RWPE1 (cell line): ENCODE measurements at places on chromosomes 7 and 10.
A peak's percentile ranks its signal among the peaks of the same experiment; 100 is the strongest.

DNA sequence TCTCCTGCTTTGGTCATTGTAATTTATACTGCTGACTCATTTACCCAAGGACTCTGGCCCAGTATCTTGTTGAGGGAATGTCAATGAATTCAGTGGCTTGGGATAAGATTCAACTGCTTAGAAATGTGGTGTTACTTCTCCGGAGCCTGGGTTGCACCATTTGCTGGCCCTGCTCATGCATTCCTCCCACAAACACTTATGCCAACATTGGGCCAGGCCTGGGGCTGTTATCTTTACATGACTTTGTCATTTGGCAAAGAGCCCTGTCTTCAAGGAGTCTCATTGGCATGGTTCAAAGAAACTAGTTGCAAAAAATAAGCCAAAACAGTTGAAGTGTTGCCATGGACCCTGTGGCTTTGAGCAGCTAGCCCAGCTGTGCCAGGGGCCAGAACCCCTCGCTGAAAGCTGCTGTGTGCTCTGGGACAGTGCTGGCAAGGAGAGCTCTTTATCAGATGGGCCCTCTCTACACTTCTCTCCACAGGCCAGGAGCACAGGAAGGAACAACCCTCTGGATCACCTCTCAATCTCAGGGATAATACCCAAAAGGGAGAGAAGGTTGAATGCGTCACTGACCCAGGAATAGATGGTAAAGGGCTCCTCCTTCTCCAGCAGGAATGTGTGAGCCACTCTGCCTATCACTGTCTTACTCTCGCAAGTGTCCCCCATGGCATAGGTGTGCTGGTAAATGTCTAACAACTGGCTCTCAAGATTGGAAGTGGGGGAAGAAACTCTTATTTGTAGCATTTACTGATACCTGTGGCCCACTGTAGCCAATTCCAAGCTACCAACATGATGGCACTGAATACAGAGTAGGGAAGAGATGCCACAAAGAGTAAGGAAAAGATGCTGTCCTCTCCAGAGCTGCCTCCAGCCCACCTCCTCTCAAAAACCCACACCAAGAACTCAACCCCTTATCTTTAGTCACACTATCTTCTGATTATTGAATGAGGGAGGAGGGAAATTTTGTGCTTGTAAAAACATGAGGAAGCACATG lies 23.5 kb upstream of the PDE1C start:
- DNase-seq = peak; percentile 45

DNA sequence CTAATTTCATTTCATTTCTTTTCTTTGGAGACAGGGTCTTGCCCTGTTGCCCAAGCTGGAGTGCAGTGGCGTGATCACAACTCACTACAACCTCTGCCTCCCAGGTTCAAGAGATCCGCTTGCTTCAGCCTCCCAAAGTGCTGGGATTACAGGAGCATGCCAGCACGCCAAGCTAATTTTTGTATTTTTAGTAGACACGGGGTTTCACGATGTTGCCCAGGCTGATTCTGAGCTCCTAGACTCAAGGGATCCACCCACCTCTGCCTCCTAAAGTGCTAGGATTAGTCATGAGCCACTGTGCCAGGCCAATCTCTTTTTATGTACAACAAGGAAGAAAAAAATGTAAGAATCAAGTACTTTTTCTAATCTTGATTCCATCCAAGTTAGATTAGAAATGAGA lies 10.7 kb upstream of the KMT2E start:
- DNase-seq = no peak

DNA sequence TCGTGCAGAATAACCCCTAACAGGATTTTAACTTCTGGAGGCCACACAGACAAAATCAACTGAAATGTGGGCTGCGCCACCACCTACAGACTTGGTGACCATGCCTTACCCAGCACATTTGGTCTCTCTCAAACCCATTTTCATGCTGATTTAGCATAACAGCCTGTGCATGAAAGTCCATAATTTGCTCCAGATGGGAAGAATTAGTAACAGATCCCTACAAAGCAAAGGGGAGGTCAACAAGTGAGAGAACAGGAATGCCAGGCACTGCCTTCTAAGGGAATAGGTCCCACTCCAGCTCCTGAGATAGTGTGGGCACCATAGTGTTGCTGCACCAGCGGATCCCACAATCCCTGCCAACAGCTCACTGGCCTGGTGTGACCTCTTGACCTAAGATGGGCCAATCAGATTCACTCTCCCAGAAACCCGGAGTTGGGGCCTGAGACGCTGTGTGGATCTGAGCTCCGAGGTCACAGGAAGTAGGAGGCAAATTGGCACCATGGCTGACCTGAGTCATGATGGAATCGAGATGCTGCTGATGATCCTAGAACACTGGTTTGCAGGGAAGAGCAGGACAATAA lies 32.4 kb downstream of the SLIT1 start:
- no peak for DNase-seq

DNA sequence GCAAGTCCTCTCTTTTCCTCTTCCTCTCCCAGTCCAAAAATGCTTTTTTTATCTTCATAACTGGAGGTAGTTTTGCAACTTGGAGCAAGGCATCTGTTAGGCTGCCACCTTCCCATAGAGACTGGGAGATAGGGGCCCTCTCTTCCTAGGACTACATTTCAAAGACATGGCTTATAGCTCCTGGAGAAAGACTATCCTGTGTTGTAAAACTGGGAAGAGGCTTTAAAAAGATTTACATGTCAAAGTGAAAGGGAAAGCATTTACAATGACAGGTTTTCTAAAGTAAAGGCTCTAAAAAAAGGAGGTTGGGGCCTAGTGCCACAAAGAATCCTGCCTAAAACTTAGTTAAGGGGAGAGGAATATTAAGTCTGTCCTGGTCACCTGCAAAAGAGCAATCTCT lies 82.2 kb upstream of the SEMA3E start:
- DNase-seq = no peak

- DNase-seq = no peak
Measured at GRCh38 chr10:93166134-93166533, 92.4 kb downstream of the CYP26A1 start.

- no peak for DNase-seq
Measured at GRCh38 chr7:131861620-131862346, 305.4 kb upstream of the PODXL start.

GRCh38 chr7:45598886-45599520 lies 24.8 kb downstream of the ADCY1 start:
- no peak for DNase-seq

DNA sequence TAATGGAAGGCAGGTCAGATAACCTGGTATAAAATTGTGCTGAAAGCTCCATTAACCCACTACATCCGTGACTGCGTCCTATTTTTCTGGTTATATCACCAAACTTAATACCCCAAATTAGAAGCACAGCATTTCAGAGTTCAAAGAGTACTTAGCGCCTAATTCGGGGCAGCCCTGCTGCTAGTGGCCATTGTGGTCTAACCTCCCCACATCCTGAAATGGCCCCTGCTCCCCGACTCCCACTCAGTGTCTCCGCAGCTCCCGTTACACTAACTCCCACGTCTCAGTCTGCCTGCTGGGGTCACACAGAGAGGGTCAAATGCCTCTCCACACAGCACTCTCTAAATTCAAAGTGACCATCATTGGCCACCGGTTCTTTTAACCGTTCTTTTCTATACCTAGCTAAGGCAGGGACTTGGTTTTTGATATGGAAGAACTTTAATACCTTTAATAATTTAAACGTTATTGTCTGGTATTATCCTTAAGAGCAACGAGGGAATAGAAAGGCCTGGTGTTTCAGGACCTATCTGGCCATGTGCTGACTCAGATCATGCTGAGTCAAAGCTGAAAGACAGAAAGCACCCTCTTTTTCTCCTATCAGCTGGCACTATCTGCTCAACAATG lies 117.1 kb downstream of the KMT2E start:
- no peak for DNase-seq

DNA sequence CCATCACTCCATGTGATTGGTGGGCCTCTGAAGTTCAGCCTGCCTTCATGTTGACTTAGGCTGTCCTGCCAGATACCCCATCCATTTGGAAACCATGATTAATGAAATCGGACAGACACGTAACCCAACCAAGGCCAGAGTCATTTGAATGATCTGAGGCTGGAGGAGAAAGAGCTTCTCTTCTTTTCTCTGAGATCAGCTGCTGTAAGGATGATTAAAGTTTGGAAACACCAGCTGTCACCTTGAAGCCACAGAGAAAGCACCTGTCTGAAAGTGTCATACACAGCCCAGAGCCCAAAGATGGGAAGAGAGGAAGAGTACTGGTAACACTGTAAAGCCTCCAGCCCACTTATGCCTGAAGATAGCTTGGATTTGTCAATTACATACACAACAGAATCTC lies 22.9 kb downstream of the NEBL start:
- DNase-seq = no peak

DNA sequence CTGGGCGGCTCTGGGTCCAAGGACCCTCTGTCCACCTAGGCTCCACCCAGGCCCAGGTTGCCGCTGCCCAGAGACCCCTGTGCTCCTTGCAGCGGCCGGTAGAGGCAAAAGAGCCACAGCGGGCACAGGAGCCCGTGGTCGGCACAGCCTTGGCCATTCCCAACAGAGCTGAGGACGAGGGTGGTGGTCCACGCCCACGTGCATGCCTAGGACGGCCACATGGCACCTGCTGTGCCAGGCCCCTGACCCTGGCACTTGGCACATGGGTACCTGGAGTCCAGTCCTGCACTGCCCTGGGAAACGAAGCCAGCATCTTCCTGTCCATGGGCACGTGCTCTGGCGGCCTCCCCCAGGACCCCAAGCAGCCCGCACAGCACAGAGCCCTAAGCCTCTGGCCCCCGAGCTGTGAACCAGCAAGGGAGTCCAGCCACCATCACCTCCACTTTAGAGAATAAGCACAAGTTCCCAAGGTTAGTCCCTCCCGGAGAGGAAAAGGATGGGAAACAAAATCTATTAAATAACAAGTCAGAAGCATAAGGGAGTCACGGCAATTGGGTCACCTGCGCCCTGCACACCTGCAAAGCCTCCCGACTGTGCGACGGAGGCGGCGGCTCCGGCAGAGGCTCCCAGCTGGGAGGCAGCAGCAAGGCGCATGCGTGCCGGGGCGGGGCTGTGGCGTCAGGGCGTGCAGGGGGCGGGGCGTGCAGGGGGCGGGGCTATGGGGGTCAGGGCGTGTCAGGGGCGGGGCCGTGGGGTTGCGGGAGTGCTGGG lies 59.1 kb downstream of the STK32C start:
- peak; percentile 94 for DNase-seq

DNA sequence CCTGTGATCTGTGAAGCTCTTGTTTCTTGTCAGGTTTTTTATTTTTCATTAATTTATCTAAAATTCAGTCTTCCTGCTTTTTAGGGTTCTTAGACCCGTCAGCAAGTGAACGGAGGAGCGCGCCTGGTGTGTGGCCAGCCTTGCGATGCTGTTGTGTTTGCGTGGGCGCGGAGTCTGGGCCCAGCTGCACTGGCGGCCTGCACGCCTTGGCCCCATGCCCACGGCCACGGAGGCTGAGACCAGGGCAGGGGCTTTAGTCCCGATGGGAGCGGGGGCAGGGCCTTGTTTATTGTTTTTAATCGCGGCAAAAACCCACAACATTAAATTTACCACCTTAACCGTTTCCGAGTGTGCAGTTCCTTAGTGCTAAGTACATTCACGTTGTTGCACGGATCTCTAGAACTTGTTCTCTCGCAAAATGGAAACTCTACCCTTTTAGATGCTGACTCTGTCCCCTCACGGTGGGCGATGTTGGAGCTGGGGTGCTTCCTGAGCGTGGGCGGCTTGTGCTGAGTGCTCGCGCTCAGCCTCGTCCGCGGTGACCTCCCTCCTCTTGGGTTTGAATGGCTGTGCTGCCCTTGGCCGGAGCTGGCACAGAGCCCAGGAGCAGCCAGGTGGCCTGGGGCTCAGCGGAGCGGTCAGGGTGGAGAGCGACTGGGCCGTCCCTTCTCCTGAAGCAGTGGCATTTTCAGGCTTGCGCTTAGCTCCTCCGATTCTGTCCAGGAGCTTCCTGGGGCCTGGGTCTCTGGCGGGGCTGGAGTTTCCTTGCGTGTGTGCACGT lies 69.1 kb downstream of the INPP5A start:
- no peak for DNase-seq

DNA sequence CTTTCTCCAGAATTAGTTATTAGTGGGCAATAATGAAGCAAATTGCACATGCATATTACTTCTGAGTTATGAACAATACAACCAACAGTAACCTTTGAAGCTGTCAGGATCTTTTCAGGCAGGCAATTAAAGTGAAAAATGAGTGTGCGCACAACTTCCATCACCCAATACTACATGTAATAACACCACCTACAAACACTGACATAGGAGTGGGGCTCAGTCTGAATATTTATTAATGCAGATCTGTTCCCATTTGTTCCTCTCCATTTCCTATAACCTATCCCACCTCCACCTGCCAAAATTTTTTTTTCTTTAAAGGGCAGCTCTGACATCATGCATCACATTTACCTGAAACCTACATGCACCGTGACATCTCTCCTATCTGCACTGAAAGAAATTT lies 177.2 kb downstream of the JAZF1 start:
- no peak for DNase-seq

DNA sequence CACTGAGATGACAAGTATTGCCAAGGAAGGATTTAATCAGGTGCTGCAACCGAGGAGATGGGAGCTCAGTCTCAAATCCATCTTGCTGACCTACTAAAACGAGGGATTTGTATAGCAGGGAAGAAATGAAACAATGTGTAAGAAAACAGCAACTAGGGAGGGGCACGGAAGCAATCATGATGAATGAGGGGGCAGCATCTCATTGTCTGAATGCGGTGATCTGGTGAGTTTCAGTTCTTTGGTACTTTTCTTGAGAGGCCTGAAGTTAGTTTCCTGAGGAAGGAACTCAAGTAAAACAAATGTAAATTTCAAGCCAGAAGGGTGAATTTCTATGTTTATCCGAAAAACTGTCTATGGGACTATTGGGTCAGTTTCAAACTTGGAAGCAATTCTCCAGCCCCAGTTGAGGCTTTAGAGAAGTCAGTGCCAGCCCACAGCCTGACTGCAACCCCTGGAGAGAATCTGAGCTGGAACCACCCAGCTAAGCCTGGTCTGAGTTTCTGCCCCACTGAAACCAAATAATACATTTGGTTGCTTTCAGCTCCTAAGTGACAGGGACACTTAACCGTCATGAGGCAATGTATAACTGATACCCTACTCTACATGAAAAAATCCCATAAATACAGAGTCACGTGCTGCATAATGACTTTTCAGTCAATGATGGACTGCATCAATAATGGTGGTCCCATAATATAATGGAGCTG lies 45.8 kb upstream of the TNS3 start:
- no peak for DNase-seq

DNA sequence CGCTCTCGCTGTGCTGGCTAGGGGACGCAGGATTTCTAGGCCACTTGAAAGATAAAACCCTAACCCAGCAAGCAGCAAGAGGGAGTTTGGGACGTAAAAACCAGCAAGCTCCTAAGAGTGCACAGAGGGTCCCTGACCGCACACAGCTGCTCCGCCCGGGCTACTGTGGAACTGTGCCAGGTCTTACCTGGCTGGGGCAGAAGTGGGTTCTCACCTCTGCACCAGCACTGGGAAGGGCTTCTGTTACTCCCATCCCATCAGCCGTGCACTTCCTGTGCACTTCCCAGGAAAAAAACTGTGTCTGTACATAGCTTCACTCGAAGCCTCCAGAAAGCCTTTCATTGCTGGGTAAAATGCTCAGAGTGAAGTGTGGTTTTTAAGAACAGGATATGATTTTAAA lies 45.9 kb upstream of the PTF1A start:
- DNase-seq = no peak

- DNase-seq = no peak
Measured at GRCh38 chr7:45594745-45595535, 20.8 kb downstream of the ADCY1 start.
